ENCODE measurements at places on chromosomes 7 and 10.

DNA sequence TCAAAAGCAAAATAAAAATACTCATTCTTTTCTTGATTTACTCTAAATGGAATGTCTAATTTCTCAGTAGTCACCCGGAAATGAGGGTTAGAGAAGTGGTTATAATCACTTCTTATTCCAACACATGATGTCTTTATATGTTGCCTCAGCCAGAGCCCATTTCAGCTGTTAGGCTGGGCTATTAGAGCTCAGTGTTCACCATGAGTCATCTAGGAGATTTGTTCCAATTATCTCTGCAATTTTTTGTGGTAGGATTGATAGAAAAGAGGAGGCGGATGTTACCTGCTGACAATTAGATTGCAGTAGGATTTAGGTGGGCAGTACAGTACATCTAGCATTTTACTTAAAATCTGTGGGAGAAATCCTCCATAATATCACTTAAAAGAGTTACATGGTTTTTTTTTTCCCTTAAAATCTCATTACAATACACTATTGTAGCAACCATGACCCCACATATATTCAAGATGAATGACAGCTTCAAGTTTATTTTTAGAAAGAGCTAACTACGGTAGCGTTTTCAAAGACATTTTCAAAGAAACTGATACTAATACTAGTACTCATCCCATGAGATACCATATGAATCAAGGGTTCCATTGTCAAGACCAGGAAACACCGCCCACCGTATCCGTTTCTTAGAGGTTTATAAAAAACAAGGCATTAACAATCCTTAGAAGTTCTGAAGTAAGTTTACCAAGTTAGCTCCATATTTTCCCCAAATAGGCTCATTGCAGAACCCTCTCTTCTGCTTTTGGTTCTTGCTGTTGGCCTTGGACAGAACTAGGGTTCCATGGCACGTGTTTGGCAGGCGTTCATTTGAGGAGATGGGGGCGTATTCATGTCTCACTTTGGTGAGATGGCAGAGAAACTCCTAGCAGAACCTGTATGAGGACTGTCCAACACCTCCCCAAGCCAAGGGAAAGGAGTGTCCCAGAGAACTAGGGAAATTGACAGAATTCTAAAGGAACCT is 10.4 kb downstream of the CPA2 start:
- no peak for DNase-seq

DNA sequence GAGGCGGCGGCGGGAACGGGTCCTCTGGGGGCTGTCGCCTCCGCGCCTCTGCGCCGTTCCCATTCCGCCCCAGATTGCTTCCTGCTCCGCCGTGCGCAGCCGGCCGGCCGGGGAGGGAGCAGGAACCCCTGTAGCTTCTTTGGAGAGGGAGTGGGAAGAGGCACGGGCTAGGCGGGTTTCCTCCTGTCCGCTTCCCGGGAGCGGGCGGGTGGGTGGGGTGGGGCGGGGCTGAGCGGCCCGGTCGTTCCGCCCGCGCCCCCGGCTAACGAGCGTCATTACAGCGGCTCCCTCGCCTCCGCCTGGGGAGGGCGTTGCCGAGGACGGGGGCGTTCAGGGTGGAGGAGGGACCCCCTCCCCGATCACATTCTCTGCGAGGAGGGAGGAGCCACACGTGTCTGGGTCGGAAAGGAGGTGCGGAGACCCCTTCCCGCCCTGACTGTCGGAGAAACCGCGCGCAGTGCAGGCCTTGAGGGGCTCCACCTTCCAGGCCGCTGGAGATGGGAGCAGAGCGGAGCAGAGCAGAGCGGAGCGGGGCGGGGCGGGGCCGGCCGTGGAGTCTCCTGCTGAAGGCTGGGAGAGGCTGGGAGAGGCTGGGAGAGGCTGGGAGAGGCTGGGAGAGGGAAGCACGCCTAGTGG is 39.7 kb downstream of the AGAP3 start:
- no peak for DNase-seq

DNA sequence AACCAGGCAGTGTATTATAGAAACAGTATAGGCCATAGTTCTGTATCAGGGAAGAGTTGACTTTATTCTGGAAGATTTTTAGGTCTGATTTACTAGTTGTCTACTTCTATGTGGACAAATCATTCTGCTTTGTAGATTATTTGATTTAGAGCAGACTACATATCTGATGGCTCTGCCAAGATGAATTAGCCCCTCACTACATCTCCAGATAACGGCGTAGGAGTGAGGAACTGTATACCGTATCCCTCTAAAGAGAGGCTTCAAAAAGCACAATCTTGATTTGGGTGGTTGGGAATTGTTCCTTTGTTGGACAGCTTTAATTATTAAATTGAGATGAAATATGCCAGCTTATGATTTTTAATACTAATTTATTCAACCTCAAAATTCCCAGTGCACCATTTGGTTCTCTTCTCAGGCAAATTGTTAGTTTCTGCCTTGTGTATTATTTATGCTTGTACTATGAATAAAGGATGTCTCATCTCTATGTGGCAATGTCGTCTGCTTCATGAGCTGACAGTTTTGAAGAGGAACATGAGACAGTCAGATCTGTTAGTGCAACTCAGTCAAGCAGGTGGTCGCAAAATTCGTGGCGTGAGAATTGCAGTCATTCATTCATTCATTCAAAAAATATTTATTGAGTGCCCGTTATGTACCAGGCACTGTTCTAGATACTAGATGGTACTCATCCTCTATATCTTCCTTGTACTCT is 422.8 kb downstream of the EXOC4 start:
- peak; percentile 44 for DNase-seq

GRCh38 chr10:127619546-127620325 is 70.6 kb downstream of the NPS start:
- DNase-seq = no peak

- DNase-seq = no peak
Observed at GRCh38 chr7:157347217-157347904, 10.6 kb downstream of the DNAJB6 start.

GRCh38 chr7:128530855-128531104 is 54.2 kb downstream of the METTL2B start:
- DNase-seq = no peak

DNA sequence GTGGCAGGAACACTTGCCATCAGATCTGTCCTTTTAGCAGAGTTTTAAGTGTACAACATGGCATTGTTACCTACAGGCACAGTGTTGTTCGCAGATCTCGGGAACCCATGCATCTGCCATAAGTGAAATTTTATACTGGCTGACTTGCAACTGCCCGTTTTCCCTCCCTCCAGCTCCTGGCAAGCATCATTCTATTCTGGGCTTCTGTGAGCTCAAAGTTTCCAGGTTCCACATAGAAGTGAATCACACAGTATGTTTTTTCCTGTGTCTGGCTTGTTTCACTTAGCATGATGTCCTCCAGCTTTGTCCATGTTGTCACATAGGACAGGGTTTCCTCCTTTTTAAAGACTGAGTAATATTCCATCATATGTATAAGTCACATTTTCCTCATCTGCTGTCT is 56.6 kb downstream of the C10orf143 start:
- DNase-seq = no peak

DNA sequence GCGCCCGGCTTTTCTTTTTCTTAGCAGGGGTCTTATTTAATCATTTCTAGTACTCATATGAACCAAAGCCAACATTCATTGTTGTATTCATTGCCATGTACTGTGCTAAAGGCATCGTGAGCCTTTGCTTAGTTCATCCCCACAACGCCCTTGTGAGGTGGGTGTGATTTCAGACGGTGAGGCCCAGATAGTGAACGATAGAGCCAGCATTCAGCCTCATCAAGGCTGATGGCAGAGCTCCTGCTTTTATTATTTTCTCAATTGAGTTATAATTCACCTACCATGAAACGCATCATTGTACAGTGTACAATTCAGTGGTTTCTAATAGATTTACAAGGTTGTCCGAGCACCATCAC is 50.1 kb downstream of the HK1 start:
- DNase-seq = no peak

- no peak for DNase-seq
Observed at GRCh38 chr7:155372782-155373358, 75.2 kb downstream of the INSIG1 start.

GRCh38 chr10:14173706-14174594 is 156.8 kb downstream of the FRMD4A start:
- DNase-seq = no peak

DNA sequence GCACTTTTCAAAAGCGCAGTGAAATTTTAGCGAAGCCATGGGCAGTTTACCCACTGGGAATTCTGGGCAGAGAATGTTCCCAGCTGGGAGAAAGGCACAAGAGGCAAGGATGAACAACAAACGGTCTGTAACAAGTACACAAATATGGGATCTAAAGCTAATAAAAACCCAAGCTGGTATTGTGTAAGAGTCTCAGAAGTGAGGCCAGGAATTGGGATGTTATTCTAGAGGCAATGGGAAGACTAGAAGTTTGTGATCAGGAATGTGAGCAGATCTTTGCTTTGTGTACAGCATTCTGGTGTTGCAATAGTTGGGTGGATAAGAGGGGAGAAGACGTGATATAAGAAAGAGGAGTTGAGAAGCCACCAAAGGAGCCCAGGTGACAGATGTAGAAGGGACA is 15.0 kb downstream of the FZD9 start:
- DNase-seq = no peak

- peak; percentile 4 for DNase-seq
Observed at GRCh38 chr7:24381894-24382505, 98.0 kb downstream of the NPY start.

GRCh38 chr10:62433181-62433692 is 59.1 kb downstream of the ZNF365 start:
- DNase-seq = peak; percentile 89

DNA sequence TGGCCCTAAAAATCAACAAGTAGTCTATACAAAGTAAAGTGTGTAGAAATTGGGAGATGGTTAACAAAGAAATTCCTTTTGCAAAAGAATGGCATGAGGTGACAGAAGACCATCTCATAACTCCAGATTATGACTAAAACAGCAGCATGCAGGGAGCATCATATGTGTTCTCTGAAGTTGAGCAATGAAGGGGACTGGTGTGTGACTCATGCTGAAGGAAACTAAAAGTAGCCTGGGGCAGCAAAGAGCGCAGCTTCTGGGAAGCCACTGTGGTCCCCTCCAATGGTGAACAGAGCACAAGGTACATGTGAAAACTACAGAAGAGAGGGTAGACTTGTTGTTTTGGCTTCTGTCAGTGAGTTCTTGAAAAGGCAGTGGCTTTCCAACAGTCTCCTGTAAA is 133.4 kb downstream of the MACC1 start:
- peak; percentile 96 for DNase-seq

GRCh38 chr7:79452495-79453265 is 787 bp downstream of the MAGI2 start:
- no peak for DNase-seq

- no peak for DNase-seq
Observed at GRCh38 chr10:29820890-29821461, 186.2 kb upstream of the SVIL start.

DNA sequence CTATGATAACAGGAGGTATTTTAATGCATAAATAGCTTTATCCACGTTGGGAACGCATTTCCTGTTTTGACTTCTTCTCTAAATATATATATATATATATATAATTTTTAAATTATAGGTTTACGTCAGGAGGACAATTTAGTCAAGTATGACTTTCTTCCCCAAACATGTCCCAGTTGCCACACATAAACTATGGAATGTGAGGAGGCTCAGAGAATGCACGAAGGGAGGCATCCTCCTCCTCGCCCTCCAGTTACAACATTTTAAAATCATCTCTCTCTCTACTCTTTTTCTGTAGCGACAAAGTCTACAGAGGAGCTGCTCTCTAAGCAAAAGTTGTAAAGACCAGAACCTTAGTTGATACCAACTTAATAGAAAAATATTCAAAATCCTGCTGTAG is 106.9 kb upstream of the LYZL1 start:
- DNase-seq = no peak

- peak; percentile 15 for DNase-seq
Observed at GRCh38 chr10:129659508-129660268, 192.6 kb downstream of the MGMT start.

GRCh38 chr10:86716466-86716865 is 40.0 kb upstream of the BMPR1A start:
- DNase-seq = no peak

DNA sequence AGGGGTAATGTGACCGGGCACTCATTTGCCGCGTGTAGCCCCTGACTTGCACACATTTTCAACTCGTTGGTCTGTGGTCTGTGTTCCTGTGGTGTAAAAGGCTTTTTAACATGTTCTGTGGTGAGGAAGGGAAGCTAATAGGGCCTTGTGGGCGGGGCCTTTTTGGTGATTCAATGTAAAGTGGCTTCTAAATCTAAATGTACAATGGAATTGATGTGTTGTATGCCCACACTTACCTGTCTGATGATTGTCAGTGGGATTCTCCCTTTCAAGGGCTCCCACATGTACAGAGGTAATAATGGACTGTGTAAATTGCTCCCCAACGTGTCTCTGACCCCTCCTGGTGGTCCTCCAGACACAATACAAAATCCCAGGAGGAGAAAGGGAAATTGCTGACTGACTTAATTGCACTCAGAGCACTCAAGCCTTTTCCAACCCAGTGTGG is 43.1 kb upstream of the GATAD1 start:
- no peak for DNase-seq

DNA sequence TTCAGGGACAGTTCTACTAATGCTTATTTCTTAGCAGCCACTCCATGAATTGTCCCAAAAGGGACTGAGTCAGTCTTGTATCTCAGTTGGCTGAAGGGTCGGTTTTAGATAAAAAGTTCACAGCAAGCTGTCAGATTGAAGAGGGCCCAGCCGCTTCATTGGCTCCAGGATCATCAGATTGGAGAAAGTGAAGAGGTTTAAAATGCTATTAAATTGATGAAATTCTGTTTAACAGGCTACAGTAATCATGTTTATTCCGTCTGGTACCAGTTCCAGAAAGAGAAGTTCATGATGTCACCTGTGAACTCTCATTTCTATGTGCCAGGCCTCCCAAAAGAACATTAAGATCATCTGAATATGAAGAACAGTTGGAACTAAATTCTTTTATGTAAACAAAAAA is 294.4 kb upstream of the BMPER start:
- no peak for DNase-seq

GRCh38 chr10:24205821-24206220 is 3.1 kb upstream of the KIAA1217 start:
- no peak for DNase-seq

DNA sequence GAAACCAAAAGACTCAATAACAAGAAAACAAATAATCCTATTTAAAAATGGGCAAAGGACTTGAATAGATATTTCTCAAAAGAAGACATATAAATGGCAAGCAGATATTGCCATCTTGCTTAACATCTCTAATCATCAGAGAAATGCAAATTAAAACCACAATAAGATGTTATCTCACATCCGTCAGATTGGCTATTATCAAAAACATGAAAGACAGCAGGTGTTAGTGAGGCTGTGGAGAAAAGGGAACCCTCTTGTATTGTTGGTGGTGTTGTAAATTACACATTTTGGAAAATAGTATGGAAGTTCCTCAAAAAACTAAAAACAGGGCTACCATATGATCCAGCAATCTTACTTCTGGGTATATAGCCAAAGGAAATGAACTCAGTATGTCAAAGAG is 25.7 kb downstream of the OPALIN start:
- no peak for DNase-seq

- peak; percentile 42 for DNase-seq
Observed at GRCh38 chr10:44981172-44982113, 2.8 kb upstream of the DEPP1 start.

DNA sequence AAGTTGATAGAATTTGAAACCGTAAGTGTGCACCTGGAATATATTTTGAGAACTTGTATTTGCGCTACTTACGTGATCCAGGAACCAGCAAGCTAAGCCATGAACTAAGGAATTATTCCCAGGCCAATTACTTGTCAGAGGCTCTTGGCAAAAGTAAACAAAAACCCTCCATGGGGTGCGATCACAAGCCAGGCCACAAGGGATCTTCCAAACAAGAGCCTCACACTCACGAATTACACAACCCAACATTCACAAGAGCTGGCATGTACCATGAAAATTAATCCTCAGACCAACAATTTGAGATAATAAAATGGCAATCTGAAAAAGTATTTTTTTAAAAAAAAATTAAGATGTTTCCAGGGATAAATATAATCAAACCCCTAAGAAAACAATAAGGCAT is 467.0 kb upstream of the AKR1E2 start:
- no peak for DNase-seq
